Panc1 (cell line): ENCODE measurements at places on chromosomes 6 and 20. TPM values are rescaled to one million over a fixed set of nuclear protein-coding genes. Genes with fewer than 3 reads are reported as not detected.

- DNase-seq, result no peak
These were observed 35.1 kb upstream of the EDN3 start for GRCh38 chr20:59265298-59265697.

- DNase-seq, result no peak
These were observed 567.4 kb downstream of the COL12A1 start for GRCh38 chr6:74638412-74638811.

- DNase-seq, result no peak
These were observed 108.5 kb downstream of the SYCP2 start for GRCh38 chr20:59824711-59825562.

MYLK2 gene
- 0.87 TPM for total RNA-seq

DNA sequence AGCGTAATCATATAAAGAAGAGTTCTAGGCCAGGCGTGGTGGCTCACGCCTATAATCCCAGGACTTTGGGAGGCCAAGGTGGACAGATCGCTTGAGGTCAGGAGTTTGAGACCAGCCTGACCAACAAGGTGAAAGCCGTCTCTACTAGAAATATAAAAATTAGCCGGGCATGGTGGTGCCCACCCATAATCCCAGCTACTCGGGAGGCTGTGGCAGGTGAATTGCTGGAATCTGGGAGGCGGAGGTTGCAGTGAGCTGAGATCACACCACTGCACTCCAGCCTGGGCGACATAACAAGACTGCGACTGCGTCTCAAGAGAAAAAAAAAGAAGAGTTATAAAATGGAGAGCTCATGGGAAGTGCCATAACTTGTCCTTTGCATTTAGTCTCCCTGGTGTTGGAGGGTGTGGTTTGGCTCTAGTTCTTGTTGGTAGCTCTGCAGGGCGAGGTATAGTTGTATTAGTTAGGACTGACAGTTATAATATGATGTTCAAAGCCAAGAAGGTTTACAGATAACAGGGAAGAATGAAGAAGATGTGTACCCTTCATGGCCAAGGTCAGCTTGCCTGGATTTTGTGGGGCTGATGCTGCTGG is 54.8 kb downstream of the UTRN start:
- DNase-seq, result no peak

- DNase-seq, result no peak
These were observed 30.3 kb downstream of the TBPL1 start for GRCh38 chr6:133983099-133983939.

GRCh38 chr20:3473944-3474343 is 3.1 kb downstream of the ATRN start:
- no peak for DNase-seq

SAMD5 gene
- 0.23 TPM for total RNA-seq

- DNase-seq, result no peak
These were observed 508.9 kb upstream of the NOX3 start for GRCh38 chr6:155964544-155964943.

GRCh38 chr6:18016698-18017097 is 29.3 kb upstream of the KIF13A start:
- no peak for DNase-seq

- peak; percentile 69 for DNase-seq
These were observed 125.1 kb downstream of the SNX5 start for GRCh38 chr20:17843246-17844132.

- no peak for DNase-seq
These were observed 54.7 kb downstream of the TRMT6 start for GRCh38 chr20:5895626-5896025.

RIPOR2 gene
- total RNA-seq, result 0.54 TPM

SIRPD gene
- not detected for total RNA-seq

ABHD16B gene
- not detected for total RNA-seq

DNA sequence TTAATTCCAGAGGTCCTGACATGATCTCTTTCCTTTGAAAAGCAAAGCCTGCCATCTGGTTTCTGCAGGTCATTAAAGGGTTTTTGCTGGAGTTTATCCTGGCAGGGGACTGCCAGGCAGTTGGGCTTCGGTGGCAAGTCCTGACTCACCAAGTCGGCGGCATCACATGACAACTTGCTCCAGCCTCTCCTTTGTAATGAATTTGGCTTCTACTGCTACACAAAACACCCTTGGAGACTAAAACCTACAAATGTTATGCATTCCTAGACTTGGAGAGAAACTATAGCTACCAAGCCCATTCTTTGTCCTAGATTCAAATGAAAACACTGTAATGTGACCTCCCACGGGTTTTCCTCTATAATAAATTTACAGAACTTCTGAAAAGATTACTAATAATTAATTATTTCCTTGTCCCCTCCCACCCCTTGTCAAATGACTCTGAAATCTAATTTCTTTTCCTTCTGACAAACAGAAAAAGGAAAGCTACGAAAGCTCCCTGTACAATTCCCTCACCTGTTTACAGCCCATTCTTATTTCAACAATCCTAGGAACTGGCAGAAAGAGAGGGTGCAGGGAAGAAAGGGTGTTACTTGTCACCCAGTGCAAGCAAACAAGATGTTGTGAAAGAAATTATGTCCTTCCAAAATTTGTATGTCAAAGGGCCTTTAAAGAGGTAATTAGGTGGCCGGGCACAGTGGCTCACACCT is 62.9 kb downstream of the QRSL1 start:
- DNase-seq, result no peak

- DNase-seq, result no peak
These were observed 27.1 kb downstream of the TASP1 start for GRCh38 chr20:13611611-13612125.

DNA sequence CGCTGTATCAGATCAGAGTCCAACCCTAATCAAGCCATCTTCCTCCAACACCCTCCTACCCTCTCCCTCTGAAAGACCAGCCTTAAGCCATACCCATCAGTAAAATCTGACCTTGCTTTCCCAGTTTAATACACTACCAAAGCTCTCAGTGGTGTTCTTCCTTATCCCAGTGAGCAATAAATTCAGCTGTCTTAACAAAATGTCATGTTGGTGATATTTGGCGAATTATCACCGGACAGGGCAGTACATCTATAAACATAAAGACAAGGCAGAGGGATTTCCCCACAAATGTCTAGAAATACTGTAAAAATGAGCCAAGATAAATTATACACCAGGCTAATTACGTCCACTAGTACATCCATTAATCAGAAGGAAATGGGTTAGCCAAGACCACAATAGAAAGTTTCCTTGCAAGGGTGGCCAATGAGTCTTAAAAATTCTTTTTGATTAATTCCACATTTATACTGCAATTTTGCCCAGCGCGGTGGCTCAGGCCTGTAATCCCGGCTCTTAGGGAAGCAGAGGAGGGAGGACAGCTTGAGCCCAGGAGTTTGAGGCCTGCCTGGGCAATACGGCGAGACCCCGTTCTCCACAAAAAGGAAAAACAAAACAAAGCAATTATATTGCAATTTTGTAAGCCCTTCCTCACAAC is 905 bp downstream of the RARS2 start:
- no peak for DNase-seq

DNA sequence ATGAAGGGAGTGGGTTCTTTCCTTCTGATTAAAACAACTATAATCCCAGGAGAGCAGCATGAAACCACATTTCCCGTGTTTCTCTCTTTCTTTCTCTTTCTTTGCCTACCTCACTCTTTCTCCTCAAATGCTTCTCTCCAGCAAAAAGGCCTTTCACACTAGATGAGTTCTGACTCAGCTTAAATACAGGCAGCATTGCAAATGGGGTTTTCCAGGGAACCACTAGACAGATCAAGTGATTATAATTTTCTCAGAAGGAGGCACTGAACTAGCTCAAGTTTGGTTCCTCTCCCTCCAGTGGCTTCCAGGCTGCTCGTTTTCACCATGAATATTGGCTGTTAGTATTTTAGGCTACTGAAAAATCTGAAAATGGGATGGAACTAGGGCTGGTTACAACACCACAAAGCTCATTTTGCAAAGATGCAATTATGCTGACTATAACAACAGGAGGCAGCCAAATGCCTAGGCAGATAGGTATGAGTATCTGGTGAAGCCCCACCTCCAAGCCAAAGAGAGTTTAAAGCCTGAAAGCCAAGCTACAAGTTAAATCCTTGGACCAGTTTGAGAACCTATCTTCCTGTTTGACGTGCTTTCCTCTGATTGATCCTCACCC is 260.0 kb downstream of the MMUT start:
- DNase-seq, result no peak

DNA sequence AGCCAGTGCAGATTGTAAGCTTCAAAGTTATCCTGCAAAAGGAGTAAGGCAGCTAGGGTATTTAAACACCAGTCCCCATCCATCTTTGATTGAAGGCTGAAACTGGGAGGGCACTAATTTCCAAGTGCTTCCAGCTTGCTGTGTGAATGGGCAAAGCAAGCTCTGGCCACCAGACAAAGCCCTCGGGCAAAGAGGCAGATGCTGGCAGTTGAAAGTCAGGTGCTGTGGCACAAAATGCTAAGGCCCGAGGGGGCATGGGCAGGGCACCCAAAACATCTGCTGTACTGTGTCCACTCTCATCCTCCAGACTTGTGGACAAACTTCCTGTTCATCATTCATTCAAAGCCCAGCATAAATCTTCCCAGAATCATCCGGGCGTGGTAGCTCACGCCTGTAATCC is 62.9 kb downstream of the TRMT6 start:
- DNase-seq, result no peak

DNA sequence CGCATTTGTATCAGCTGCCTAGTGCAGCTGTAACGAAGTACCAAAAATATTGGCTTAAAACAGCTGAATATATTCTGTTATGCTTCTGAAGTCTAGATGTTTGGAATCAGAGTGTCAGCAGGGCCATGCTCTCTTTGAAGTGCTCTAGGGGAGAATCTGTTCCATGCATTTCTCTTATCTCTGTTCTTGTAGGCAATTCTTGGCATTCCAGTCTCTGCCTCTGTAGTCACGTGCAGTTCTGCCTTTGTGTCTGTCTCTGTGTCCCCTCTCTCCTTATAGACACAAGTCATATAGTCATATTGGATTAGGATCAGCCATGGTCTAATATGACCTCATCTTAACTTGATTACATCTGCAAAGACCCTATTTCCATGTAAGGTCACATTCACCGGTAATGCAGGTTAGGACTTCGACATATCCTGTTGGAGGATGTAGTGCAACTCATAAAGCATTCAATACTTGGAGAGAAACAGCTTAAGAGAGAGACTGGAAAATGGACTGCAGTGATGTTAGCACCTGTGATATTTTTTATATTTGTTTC is 18.6 kb downstream of the FAM83B start:
- no peak for DNase-seq

DNA sequence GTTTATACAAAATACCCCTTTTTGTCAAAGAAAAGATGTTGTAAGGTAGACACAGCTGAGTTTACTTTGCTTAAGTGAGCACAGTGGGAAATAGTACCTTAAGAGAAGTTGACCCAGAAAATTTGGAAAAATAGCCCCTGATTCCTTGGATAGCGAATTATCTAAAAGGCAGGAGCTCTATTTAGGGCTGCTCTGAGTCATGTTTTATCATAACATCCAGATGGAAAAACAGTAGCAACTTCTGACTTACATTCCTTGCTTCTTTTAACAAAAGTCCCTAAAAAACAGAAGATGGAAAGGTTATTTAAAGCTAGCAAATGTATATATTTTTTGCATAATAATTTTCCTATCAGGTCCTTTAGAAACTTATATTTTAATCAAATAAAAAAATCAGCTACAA is 59.0 kb downstream of the THEMIS start:
- no peak for DNase-seq
